HFFc6 (cell line): ENCODE measurements at places on chromosomes 12 and 14. TPM values are rescaled to one million over a fixed set of nuclear protein-coding genes. Genes with fewer than 3 reads are reported as not detected.

KCNC2 gene
- not detected in 2 replicates for total RNA-seq

KITLG gene
- total RNA-seq: 42.3 to 73.9 TPM (median 47.2 TPM) in 3 replicates

LRCOL1 gene
- total RNA-seq: 0.34 and 0.51 TPM in 2 replicates

GPR132 gene
- not detected in 2 replicates for total RNA-seq

ESR2 gene
- not detected in 2 replicates for total RNA-seq
